Neural crest cell (in vitro differentiated cells): ENCODE measurements at places on chromosomes 5 and 9.

- DNase-seq: no peak
Measured at GRCh38 chr5:164181604-164182003, 676.2 kb downstream of the MAT2B start.

DNA sequence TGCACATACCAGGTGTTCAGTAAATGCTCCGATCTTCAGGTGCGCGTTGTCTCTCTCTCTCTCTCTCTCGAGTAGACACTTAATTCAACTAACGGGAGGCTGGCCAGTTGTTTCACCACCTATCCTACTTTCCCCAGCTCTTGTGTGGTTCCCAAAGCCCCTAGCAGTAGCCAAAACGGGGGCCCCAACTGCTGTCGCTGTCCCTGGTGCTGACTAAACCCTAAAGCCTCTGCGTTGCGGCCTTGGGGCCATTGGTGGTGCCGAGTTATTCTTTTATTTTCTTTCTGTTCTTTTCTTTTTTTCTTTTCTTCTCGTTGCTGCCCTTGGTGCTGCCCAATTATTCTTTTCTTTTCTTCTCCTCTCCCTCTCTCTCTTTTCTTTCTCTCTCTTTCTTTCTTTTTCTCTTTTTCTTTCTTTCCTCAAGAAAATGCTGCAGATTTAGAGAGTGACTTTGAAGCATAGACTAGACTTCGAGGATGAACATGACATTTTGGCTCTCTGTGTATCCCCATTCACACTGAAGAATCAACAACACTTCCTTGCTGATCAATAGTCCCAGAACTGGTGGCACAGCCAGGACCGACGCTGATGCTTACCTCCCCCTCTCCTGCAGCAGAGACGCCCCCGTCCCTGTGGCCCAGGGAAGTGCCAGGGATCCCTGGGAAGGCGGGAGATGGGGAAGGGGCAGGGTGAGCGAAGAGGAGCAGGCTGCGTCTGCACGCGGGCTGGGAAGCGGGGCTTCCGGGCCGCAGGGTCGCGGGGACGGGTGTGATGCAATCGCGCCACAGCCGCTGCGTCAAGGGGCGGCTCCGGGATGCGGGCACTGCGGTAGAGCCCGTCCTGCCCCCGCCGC is at the start of gene FBLL1:
Gene FBLL1, plus strand, starts transcription at position 785 of the 853 bp plus-strand sequence. CDS start 200 bp downstream, outside the sequence.
- peak; percentile 62 for DNase-seq

DNA sequence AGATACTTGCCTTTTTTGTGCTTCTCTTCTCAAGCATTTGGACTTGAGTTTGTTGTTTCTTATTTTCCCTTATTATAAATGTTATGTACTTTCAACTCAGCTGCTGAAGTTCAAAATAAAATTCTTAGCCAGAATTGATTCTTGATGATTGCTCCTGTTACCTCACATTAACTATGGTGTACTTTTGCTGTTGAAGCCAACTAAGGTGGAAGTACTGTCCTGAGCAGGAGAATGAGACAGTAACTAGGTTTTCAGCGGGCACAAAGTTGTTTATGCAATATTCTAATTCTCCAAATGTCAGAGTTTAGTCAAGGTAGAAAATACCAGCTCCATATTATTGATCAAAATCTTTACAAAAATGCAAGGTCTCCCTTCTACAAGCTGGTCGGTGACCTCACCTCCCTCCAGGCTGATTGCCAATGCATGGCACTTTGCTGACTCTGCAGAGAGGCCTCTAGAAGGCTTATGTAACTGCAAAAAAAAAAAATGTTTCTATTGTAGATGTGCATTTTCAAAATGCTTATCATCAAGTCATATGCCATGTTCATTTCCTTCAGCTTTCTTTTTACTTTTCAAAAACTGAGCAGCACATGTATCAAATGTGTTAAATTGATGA is 1783.5 kb upstream of the WWC1 start:
- no peak for DNase-seq

- no peak for DNase-seq
Measured at GRCh38 chr5:60586307-60586901, 113.6 kb downstream of the DEPDC1B start.

GRCh38 chr9:88813638-88814209 is 177.5 kb upstream of the S1PR3 start:
- DNase-seq: no peak

DNA sequence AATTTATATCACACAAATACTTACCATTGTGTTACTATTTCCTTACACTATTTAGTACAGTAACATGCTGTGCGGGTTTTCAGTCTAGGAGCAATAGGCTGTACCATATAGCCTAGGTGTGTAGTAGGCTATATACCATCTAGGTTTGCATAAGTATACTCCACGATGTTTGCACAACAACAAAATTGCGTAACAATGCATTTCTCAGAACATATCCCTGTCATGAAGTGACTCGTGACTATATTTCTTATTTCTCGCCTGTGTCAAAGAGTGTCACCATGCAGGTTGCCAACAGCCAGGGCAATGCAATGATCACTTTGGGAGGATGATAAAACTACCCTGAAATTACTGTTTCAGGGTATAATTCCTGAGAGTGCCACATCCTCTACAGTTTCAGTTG is 65.6 kb upstream of the CD180 start:
- DNase-seq: no peak

DNA sequence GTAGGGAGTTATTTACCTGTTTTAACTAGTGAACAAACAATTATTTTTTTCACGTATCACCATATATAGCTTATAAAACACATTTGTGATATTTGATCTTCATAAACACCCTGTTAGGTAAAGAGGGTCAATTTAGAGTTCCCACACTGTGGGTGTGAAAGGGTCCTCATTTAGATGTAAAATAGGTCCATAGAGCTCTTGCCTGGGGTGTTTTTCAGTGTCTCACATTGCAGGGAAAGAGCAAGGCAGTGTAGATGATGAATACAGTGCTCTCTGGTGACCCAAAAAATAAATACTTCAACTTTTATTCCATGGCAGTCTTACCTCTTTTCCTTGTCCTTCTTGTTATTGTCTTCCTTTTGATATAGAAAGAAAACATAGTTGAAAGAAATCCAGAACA is 403.2 kb upstream of the SGCD start:
- no peak for DNase-seq

GRCh38 chr9:103942200-103942599 is 151.9 kb upstream of the SMC2 start:
- no peak for DNase-seq

- DNase-seq: no peak
Measured at GRCh38 chr5:39670391-39670790, 245.6 kb upstream of the DAB2 start.

DNA sequence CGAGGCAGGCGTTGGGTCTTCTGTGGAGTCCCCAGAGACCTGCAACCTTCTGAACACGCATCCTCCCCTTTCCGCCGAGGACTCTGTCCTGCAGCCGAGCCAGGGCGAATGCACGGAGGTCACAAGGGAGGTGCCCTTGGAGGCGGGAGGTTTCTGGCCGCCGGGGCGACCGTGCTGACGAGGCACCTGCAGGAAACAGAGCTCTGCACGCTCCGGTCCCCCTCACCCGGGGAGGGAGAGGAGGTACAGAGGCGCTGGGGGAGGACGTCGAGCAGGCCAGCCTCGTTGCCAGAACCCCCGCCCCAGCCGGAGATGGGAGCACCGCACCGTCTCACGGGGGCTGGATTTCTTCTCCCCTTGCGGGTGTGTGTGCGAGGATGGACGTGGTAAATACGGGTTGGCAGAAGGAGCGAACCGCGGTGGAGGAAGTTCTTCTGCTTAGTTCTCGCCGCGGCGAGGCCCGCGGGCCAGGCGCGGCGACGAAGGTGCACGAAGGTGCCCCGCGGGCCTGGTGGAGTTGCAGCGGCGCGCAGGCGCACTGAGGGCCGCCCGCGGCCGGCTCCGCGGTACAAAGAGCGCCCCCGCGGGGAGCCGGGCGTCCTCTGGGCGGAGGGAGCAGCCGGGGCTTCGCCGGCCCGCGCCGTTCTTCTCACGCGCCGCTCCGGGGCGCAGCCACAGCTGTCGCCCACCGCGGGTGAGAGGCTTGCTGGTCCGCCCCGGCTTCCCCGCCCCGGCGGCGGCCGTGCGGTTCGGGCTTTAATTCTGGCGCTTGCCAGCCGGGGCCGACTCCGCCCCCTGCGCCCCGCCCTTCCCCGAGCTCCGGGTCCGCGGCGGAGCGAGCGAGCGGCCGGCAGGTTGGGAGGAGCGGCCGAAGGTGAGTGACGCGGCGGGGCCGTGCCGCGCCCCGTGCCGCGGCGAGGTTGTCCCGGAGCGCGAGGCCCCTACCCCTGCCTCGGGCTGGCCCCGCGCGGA is 289.5 kb downstream of the DOCK8 start:
- peak; percentile 61 for DNase-seq

DNA sequence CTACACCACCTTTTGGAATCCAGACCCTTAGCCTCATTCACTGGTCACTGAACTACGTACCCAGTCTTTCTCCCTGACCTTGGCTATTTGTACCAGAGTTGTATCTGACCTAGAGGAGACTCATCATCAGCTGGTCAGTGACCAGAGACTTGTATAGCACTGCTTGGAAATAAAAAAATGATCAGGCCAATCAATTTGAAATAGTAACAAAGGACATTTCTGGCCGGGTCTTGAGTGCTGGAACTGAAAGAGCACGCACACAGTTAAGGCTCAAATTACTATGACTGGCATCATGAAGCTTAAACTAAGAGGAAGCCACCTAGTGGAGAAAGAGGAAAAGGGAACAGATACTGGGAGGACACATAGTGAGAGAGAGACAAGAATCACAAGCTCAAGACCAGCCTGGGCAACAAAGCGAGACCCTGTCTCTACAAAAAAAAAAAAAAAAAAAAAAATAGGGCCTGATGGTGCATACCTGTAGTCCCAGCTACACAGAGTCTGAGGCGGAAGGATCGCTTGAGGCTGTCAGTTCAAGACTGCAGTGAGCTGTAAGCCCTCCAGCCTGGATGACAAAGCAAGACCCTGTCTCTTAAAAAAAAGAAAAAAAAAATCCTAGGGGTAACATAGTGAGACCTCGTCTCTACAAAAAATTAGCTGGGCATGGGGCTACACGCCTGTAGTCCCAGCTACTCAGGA is 12.8 kb upstream of the SRP19 start:
- DNase-seq: no peak

GRCh38 chr9:37374892-37375291 is 47.6 kb upstream of the GRHPR start:
- no peak for DNase-seq

- no peak for DNase-seq
Measured at GRCh38 chr9:71858812-71859211, 52.2 kb downstream of the ABHD17B start.

DNA sequence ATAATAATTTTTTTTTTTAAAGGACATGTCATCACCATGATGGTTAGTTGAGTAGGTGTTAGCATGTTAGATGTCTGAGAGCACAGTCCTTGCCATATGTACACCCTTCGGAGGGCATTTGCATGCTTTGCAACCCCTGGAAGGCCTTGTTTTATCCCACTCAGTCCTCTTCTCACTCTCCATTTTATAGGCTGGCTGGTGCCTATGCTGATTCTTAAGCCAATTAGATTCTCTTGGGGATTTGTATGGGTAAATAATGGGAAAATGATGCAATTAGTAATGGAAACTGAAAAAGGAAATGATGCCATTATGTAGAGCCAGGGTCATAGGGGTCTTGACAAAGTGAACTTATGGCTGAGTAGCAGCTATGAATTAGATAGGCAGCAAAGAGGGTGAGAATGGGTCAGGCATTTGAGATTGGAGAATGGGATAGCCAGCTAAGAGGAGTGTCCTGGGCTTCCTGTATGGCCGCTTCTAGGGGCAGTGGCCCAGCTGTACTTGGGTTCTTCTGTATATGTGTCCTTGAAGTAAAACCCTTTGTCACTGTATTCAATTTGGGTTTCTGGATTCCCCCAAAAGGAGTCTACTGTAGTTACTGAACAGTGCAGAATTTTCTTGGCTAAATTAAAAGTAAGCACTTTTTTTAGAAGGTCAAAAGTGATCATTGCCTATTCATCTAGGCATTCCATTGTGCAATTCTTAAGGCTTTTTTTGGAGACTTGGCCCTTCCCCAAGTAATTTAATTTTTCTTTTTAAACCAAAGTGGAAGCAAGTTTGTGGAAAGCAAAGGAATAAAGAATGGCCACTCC is 31.6 kb downstream of the LRRTM2 start:
- no peak for DNase-seq

DNA sequence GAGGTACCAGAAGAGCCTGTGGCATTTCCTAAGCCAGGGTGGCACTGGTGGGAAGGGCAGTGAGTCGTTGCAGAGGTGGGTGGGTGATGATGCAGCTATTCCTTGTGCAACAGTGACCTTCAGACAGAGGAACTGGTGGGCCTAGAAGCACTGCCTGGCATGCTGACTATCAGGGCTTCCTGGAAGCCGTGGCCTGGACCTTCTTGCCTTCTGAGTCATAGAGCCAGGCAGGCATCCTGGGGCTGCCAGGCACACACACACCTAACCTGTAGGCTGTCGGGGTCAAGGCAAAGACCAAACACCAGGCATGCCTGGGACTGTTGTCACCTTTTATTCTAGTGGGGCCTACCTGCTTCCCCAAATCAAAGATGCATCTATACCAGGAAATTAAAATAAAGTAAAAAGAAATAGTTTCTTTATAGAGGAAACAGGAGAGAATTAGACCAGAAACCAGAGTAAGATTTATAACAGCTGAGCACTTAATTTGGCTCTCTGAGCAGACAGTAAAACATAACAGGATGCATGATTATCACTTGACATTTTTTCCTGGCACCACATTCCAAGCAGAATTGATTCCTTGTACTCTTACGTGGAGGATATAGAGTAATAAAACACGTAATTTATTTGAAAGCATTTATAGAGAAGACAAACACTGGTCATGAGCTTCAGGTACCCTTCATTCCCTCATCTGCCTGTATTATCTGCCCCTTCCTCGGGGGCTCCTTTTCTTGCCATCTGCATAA is 25.1 kb downstream of the NANS start:
- no peak for DNase-seq

- no peak for DNase-seq
Measured at GRCh38 chr5:31355337-31355736, 161.9 kb downstream of the CDH6 start.

- no peak for DNase-seq
Measured at GRCh38 chr5:69502767-69503488, 10.3 kb downstream of the OCLN start.
